ENCODE measurements at places on chromosomes 11 and 22.
A peak's percentile ranks its signal among the peaks of the same experiment; 100 is the strongest.

DNA sequence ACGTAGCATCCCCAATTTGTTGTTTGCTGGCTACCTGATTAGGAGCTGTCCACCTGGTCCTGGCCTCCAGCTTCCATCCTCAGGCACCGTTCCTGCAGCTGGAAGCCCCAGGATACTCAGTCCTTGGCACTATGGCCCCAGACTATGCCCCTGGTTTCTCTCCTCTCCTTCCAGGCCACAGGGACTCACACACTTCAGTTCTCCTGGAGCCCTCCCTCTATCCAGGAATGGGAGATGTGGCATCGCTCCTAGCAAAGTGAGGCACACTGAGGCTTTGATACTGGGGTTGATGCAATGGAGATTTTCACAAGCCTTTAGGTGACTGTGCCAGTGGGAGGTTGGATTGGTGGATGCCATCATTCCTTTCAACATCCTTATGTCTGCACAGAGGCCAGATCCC, 142.8 kb upstream of the B3GAT1 start:
- no peak for DNase-seq

GRCh38 chr11:7056828-7057513, 31.8 kb upstream of the RBMXL2 start:
- DNase-seq: no peak

DNA sequence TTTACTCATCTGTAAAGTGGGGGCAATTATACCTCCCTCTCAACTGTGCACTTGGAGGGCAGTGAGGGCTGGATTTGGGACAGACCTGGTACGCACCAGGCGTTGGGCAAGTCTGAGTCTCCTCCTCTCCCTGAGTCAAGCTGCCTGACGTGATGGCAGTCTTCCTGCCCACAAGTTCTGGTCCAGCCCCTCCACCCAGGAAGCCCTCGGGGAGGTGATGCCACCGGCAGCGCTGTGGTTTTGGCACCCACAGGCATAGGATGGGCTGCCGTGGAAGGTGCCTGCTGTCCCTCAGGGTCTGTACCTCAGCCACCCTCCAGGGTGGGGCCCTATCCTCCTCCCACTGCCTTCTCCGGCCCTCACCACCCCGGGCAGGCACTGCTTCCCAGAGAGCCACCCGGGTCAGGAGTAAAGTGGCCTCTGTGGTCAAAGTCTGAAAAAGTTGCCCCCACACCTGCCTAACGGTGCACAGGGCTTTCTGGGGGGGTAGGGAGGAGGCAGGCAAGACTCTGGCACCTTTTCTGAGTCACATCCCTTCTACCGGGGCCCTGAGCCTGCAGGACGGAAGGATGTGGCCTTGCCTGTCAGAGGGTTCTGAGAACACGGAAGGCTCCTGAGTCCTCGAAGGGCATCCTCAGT, 6.5 kb upstream of the APOBEC3H start:
- DNase-seq: peak; percentile 94

- no peak for DNase-seq
These were observed 75.8 kb downstream of the GRIK4 start for GRCh38 chr11:120587299-120587698.

DNA sequence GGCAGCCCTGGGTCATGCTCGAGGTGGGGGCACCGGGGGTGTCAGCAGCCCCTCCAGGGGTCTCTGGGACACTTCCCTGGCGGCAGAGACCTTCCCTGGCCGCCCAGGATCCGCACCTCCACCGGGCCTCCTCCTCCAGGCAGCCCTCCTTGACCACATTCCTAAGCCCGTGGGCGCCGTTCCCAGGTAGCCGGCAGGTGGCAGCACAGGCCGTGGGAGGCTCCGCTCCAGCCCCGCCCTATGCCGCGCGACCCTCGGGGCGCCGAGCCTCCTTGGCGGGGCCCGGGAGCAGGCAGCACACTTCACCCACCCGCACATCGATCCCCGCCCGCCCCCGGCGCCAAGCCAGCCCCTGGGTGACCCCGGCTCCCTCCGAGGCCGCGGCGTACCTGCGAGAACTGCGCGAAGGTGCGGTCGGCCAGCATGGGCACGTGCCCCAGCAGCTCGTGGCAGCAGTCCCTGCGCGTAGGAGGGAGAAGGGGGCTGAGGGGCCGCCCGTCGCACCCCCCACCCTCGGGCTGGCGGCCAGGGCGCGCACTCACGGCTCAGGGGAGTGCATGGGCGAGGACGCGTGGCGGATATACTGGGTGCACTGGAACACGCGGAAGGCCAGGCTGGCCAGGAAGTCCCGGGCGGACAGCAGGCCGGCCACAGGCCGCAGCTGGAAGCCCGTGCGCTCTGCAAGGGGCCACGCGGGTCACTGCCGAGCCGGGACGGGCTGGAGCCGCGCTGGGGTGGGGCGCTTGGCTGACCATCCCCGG, 5.3 kb upstream of the INS start:
- DNase-seq: peak; percentile 30

- peak; percentile 67 for DNase-seq
These were observed 10.2 kb downstream of the FUT4 start for GRCh38 chr11:94553938-94554337.

DNA sequence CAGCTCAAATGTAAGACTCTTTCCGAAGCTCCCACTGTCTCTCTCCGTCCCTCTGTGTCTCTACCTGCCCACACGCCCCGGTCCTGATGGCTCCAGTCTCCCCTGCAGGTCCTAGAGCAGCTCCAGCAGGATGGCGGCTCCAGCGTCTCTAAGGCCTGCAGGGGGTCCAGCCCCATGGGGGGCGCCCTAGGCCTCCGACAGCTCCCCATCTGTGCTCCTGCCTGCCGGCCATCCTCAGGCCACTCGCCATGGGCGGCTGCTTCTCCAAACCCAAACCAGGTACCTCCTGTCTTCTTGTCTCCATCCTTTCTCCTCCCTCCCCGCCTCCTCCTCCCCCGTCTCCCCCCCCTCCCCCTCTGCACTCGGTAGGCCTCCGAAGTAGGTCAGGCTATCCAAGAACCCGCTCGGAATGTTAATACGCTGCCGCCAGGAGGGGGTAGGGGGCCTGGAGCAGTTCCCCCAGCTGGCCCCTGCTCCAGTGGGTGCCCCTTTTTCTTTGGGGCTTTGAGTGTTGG, 699 bp downstream of the AIFM3 start:
- DNase-seq: no peak

- peak; percentile 46 for DNase-seq
These were observed 10.2 kb upstream of the P4HA3 start for GRCh38 chr11:74321487-74322188.

DNA sequence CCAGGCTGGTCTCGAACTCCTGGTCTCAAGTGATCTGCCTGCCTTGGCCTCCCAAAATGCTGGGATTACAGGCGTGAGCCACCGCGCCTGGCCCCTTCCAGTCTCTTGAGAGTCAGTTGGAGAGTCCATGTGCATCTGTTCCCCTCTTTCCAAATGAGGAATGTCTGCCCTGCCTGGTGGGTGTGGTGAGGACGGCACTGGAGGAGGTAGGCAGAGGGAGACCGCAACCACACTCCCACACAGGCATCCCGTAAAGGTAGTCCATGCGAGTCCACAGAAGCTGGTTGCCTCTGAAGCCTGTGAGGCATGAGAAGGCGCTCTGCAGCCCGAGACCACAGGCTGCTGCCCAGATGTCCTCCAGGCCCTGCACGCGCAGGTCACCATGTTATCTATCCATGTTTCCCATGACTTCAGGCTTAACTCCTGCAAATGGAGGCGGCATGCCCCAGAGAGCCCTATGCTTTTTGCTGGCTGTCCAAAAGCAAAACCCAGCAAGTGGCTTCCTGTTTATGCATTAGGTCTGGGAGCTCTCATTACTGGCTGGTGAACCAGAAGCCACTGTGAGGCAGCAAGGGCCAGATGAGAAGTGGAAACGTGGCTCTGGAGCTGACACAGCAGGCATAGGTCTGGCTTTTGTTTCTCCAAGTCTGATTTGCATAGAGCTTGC, 43.4 kb downstream of the GRIK4 start:
- no peak for DNase-seq

DNA sequence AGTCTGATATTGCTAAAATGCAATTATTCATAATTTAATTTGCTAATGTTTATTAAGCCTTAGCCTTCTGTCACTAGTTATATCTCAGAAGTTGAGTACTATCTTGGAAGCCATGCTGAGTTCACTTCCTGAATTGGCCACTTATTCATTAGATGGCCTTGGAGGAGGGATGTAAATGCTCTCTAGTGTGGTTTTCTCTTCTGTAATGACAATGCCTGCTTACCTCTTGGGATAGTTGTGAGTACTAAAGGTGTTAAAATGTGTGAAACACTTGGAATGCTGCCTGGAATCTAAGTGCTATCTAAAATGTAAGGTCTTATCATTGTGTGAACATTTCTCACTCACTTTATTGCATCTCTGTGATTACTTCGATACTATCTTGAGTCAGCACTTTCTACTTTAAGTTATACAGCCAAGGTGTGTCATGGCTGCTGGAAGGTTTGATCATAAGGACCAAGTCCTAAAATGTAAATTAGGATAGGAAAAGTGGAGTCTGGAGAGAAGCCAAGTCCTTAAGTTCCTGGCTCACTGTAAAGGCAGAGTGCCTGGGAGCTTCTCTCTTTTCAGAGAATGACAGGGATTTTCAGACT, 12.4 kb downstream of the GLYATL2 start:
- peak; percentile 47 for DNase-seq

DNA sequence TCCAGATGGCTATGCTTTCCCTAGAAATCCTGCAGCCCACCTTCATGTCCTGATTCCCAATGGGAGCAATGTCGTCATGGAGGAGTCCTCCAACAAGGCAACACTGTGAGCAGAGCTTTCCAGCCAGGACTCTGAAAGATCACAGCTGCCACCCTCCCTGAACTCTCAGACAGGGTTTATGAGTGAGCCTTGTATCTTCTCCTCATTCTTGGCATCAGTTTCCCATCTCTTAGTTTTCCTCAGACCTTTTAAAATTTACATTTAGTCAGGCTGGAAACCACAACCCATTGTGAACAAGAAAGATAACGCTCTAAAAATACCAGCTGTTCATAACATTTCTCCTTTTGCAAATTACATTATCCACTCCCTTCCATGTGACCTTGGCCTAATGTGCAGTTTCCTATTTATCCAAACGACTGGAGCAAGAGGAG, 15.6 kb upstream of the LYVE1 start:
- no peak for DNase-seq

GRCh38 chr22:27809226-27809603, 7.7 kb upstream of the MN1 start:
- DNase-seq: no peak

GRCh38 chr22:39724390-39724789, 153.8 kb downstream of the CACNA1I start:
- DNase-seq: peak; percentile 23
